Stomach (tissue), 19 donors: ENCODE measurements at places on chromosomes 11 and 22. TPM values are rescaled to one million over a fixed set of nuclear protein-coding genes. Genes with fewer than 3 reads are reported as not detected.

GRCh38 chr11:76455331-76455730 lies 10.5 kb downstream of the EMSY start:
- no peak overlapping the region for H3K27ac ChIP-seq
- no peaks in the 10 kb centered on the region for H3K27me3 ChIP-seq
- peaks cover 75% of the 10 kb centered on the region for H3K36me3 ChIP-seq
- H3K4me1 ChIP-seq, result no peaks in the 10 kb centered on the region
- DNase-seq, result peak; percentile 22
- no peak overlapping the region for H3K4me3 ChIP-seq

GRCh38 chr22:45503816-45504372 lies 1.2 kb downstream of the FBLN1 start:
- H3K27ac ChIP-seq, result peak overlapping the region; percentile 65
- no peak for DNase-seq
- no peaks in the 10 kb centered on the region for H3K36me3 ChIP-seq
- peak overlapping the region; percentile 54 for H3K4me3 ChIP-seq
- H3K27me3 ChIP-seq, result peaks cover 6% of the 10 kb centered on the region

The PLA2G3 gene
- not detected for total RNA-seq

The DGAT2 gene
- 0.45 TPM for total RNA-seq

DNA sequence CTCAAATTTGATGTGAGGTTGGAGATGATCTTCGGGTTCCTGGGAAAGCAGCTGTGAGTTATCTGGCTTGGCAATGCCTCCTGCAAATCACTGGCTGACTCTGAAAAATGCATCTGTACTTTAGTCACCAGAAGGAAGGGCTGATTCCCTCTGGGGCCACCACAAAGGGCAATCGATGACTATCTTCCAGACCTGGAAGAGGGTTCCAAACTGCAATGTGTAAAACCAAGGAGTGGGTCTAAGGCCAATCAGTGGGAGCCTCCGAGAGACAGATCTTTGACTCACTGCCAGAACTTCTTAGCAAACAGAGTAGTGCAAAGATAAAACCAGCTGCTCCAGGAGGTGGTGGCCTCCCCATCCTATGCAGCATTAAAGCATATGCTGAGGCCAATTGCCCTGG lies 29.1 kb upstream of the PAK1 start:
- no peak overlapping the region for H3K27ac ChIP-seq
- no peaks in the 10 kb centered on the region for H3K36me3 ChIP-seq
- H3K4me3 ChIP-seq, result no peak overlapping the region
- no peaks in the 10 kb centered on the region for H3K27me3 ChIP-seq
